Mononuclear cell (primary cell): ENCODE measurements at places on chromosomes 3 and 15. TPM values are rescaled to one million over a fixed set of nuclear protein-coding genes. Genes with fewer than 3 reads are reported as not detected.

Gene SPSB4
- total RNA-seq, result not detected

Gene LRRC15
- 0.10 TPM for total RNA-seq

Gene IGF2BP2
- 8.4 TPM for total RNA-seq

Gene ZNF80
- total RNA-seq, result 1.2 TPM

Gene POLG
- total RNA-seq, result 84.7 TPM

Gene NISCH
- total RNA-seq, result 75.8 TPM

Gene SPINK8
- total RNA-seq, result not detected

Gene RTP3
- total RNA-seq, result 0.10 TPM

Gene COLQ
- 1.9 TPM for total RNA-seq

Gene C3orf20
- 0.21 TPM for total RNA-seq

Gene SAMMSON
- not detected for total RNA-seq

Gene EBLN2
- 18.8 TPM for total RNA-seq

Gene HYKK
- total RNA-seq, result 0.94 TPM

Gene SMCO1
- total RNA-seq, result not detected

Gene MON1A
- total RNA-seq, result 0.73 TPM
